ENCODE measurements at places on chromosomes 2 and 18.

DNA sequence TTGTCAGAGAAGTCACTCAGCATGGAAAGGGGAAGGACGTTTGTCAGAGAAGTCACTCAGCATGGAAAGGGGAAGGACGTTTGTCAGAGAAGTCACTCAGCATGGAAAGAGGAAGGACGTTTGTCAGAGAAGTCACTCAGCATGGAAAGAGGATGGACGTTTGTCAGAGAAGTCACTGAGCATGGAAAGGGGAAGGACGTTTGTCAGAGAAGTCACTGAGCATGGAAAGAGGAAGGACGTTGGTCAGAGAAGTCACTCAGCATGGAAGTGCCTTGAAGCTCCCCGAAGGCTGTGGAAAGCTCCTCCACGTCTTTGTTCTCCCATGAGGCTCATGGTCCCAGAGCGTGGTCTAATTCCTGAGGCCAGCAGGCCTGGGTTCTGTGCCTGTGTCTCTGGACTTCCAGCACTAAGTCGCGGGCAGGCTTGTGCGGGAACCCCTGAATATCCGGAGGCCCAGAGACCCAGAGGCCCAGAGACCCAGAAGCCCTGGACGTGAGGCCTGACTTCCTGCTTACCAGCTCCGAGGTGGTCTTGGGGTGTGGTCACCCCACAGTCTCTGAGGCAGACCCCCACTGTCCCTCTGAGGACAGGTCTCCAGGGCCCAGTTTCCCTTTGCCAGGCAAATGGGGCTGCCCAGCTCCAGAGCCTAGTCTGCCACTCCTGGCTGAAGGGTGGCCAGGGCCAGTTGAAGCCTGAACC, 70.4 kb upstream of the TWIST2 start:
- no peak for DNase-seq

GRCh38 chr2:111235192-111236015, 114.7 kb downstream of the BCL2L11 start:
- peak; percentile 28 for DNase-seq

DNA sequence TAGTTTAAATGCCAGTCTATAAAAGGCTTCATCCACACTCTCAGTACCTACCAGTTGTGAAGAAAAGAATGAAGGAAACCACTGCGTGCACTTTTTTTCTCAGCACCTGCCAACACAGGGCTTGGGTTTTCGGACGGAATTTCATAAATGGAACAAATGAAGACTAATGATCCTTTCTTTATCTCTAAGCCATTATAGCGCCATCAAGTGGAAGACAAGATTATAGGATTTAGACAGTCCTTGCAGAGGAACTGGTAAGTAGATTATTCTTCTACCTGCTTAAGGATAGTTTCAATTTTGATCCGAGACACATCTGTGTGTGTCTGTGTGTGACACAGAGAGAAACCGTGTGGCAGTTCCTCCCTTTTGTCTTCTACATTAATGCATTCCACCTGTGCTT, 245.6 kb downstream of the NRXN1 start:
- no peak for DNase-seq

DNA sequence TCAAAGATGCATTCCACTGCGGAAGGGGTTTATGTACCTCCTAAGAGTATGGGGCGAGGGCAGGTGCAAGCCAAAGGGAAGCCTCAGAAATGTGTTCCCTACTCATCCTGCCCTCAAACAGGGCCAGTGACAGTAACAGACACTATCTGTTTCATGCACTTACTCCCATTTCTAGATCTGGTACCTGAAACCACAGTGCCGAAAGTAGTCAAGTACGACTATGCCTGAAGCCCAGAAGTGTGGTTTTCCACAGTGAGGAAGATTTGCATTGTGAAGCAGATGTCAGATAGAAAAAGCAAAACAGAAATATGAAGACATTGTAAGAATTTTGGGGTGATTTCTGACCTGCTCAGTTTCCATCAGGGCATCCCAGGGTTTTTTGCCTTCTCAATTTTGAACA, 748.7 kb downstream of the RNF144A start:
- DNase-seq = no peak

All from astrocyte of the hippocampus (primary cell).